NCI-H82 (cell line): ENCODE measurements at places on chromosomes 6 and 20.

GRCh38 chr6:35955970-35956369 lies 35.1 kb upstream of the SRPK1 start:
- no peak for DNase-seq

- DNase-seq = no peak
These were observed 60.3 kb downstream of the RNF217 start for GRCh38 chr6:125022391-125022989.

- no peak for DNase-seq
These were observed 85.4 kb upstream of the FOXQ1 start for GRCh38 chr6:1226277-1227099.

DNA sequence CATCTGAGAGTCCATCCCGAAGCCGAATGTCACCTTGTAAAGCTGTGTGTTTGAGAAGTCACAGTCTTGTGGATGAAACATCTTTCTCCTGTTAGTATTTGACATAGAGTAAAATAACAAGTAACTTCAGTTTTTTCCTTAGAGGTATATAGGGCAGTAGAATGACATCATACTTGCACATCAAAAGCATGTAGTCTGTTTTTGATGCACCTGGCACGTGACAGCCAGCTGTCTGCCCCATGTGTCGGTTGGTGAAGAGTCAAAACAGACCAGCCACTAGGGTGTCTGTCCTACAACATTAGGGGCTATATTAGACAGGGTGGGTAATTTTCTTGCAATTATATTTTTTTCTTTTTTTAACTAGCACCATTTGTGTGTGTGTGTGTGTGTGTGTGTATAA lies 70.2 kb downstream of the SNX9 start:
- DNase-seq = no peak

DNA sequence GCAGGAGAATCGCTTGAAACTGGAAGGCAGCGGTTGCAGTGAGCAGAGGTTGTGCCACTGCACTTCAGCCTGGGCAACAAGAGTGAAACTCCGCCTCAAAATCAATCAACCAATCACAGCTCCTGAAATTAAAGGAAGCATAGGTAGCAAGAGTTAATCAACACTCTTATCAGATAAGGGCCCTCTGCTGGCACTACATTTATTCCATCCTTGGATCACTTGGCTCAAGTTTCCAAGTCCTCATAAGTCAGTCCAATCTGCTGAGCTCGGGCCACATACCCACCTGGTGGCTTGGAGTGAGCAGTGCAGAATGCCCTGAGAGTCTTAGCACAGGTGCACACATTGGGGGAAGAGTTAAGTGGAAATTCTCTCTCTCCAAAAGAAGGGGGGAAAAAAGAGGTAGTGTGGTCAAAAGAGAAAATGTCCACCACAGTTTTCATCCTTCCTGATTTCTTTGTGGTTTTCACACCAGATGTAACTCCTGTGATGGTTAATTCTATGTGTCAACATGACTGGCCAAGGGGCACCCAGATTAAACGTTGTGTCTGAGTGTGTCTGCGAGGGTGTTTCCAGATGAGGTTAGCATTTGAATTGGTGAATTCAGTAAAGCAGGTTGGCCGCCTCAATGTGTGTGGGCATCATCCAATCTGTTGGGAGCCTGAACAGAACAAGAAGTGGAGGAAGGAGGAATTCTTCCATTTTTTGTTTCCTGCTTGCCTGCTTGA lies 14.2 kb upstream of the FAM8A1 start:
- DNase-seq = peak; percentile 67

DNA sequence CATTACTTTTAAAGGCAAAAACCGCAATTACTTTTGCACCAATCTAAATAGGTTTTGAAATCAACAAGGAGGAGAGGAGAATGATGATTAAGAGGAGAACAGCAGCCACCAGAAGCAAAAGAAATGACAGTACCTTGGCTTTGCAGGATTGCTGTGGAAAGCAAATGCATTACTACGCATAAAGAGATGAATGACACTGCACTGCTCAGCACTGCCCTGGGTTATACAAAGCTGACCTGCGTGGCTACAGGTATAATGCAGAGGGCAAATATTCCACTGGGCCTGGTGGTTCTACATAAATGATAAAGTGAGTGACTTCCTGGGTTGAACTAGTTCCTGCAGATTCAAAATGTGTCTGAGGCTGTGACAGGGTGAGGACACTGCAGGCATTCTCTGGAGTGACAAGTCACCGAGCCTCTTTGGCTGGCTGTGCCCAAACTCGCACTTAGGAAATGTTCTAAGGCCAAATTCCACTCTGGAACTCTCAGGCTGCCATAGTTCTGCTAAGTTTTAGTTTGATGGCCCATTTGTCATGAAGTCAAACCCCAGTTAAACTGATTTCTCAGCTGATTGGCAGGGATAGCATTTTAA lies 78.6 kb downstream of the INSM1 start:
- no peak for DNase-seq

- DNase-seq = no peak
These were observed 137.5 kb downstream of the FOXA2 start for GRCh38 chr20:22446613-22447446.

DNA sequence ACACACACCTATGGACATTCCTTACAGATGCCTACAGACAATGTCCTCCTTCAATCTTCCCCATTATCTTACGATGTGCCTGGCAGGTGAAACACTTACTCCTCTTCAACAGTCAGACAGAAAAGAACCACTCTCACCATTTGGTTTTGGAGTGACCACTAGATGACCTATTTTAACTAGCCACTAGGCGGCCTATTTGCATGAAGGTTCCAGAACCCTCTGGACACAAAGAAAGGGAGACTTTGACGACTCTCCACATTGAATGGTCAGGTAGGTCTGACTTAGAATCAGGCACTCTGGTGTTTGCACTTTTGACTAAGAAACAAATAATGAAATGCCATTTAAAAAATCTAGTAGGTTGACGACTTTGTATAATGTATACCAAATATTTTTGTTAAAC lies 42.0 kb downstream of the PNLDC1 start:
- DNase-seq = peak; percentile 29

DNA sequence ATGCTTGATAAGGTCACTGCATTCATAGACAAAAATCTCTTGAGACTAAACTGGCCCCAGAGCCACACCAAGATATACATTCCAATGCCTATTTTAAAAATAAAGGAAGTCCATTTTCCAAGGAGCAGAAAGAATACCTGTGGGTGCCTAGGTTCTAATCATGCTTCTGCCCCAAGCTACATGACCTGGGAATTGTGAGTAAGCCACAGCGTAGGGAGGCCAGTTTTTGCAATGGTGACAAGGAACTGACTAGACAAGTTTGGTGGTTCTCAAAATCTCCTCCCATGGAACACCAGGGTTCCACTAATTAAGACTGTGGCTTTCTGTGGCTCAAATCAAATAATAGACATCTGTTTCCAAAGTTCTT lies 83.3 kb downstream of the GMDS start:
- DNase-seq = no peak

GRCh38 chr6:16257999-16258708 lies 19.8 kb downstream of the GMPR start:
- peak; percentile 30 for DNase-seq

DNA sequence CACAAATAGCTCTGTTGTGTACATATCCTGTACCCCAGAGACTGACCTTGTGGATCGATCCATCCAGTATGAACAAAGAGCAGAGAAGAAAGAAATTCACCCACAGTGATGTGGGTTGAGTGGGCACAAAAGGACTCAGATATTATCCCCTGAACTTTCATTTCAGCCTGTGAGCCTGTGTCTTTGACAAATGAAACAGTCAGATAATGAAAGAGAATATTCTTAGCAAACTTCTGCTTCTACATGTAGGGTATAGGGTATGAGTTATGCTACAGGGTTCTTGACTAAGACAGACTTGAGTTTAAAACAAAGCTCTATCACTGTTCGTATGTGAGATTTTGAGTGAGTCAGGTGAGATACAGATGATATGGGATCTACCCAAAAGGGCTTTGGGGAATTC lies 359.7 kb downstream of the MAFB start:
- no peak for DNase-seq

DNA sequence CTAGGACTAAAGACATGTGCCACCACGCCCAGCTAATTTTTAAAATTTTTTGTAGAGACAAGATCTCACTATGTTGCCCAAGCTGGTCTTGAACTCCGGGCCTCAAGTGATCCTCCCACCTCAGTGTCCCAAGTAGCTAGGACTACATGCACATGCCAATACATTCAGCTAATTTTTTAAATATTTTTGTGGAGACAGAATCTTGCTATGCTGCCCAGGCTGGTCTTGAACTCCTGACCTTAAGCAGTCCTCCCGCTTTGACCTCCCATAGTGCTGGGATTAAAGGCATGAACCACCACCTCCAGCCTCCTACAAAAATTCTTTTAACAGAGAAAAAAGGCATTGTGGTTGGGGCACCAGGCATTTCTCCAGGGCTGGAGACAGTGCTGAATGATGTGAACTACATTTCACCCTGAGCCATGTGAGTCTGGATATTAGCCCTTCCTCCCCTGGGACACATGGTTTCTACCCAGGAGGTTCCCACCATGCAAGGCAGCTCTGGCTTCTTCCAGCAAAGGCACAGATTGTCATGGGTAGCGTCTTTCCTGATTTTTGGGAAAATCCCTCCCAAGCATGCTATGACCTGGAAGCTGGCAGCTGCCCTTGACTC lies 36.3 kb upstream of the CMTR1 start:
- DNase-seq = no peak

DNA sequence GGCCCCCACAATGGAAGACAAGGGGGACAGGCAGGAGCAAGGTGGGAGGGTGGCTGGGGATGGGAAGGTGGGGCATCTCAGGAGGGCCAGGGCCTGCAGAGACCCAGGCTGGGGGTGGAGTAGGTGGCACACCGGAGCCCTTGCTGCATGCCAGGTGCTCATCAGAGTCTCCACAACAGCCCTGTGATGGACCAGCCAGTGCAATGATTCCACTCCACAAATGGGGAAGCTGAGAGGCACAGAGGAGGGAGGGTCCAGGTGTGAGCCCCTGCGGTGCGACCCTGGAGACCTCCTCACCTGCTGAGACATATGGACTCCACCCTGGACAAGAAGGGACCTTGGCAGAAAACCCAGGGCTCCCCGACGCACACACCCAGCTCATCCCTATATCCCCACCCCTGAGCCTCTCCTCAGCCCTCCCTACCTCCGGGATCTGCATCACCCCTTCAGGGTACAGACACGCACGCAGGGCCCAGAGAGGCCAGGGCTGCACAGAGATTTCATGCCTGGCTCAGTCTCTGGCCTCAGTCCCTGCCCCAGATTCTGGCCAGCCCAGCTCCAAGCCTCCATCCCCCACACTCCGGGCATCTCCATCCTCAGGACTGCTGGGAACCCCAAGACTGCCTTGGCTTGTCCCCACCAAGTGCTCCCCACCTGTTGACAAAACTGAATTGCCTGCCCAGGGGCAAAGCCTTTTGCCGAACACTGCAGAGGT lies 7.1 kb upstream of the GRM4 start:
- DNase-seq = no peak

- no peak for DNase-seq
These were observed 65.0 kb upstream of the SLC2A12 start for GRCh38 chr6:134117409-134117808.

DNA sequence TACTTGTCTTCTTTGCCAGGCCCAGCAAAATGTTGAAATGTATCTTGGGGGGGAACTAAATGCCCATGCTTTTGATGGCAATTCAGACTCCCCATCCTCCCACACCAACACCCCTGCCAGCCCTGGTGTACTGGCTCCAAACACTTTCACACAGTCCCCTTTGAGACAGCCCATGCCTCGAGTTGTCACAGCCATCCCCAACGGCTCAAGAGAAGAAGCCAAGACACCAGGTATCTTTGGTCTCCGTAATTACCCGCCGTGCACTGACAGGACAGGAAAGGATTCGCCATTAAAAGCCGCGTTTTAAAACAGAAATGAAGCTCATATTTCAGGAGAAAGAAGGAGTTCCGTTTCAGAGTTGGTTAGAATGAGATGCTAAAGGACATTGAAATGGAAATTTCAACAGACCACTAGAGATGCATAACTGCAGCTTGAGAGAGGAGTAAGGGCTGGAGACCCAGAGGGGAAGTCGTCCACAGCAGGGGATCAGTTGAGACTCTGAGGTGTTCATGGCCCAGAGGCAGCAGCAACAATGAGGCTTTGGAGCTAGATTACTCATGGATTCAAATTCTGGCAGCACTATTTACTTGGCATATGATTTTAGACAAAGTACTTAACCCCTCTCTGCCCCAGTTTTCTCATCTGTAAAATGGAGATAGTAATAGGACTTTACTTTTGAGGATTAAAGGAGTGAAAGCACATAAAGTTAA lies 63.5 kb upstream of the ADGRF1 start:
- no peak for DNase-seq

- DNase-seq = peak; percentile 87
These were observed 1.0 kb upstream of the SYNCRIP start for GRCh38 chr6:85643537-85644278.

- peak; percentile 54 for DNase-seq
These were observed 49.9 kb downstream of the GJA1 start for GRCh38 chr6:121485359-121485811.

DNA sequence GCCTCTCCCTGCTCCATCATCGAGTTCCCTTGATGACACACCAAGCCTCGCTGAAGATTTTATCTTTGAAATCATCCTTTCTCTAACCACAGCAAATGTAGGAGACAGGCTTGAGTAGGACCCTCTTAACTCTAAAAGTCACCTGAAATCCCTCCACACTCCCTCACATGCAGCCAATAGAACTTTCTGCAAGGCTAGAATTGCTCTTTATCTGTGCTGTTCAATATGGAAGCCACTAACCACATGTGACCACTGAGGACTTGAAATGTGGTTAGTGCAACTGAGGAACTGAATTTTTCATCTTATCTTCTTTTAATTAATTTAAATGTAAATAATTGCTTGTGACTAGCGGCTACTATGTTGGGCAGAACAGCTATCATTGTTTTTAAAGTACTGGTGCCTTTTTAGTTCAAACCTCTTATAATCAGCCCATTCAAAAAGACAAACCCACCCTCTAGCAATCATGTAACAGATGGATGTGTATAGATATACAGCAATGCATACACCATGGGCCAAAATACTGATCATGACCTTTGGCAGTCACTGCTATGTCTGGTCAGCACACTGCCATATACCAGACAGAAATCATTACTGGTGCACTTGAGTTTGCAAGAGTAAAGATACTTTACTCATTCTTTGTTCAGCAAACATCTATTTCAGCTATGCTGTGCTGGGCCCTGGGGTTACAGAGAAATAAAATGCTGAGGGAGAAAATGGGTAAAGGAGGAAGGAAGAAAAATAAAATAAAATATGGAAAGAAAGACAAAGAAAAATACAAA lies 50.0 kb downstream of the GFOD1 start:
- no peak for DNase-seq

DNA sequence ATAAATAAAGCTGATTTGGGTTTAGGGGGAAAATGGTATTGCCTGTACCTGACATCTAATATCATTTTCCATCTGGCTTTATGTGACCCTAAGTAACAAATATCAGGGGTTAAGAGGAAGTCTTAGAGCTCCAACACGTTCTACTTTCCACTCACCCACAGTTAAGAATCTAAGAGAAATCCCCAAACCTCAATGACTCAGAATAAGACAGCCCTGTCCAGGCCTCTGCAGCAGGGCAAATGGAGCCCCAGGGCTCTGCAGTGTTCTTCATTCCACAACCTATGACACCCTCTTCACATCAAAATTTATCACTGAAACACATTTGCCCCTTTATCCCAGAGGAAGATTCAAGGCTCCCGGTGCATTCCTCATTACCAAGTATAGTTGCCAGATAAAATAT lies 20.3 kb upstream of the TENT5A start:
- no peak for DNase-seq
